ENCODE measurements at places on chromosomes 7 and 10. TPM values are rescaled to one million over a fixed set of nuclear protein-coding genes. Genes with fewer than 3 reads are reported as not detected.

Gene LHFPL3
- total RNA-seq = not detected

Gene LIPJ
- not detected for total RNA-seq

Gene COL1A2
- total RNA-seq = 29.0 TPM

Gene KCP
- not detected for total RNA-seq

Gene TMEM178B
- not detected for total RNA-seq

Gene GJD4
- not detected for total RNA-seq

Gene TRIM4
- 22.2 TPM for total RNA-seq

Gene TYW1
- 14.0 TPM for total RNA-seq

Gene LRRN3
- not detected for total RNA-seq

Gene MINDY3
- total RNA-seq = 28.4 TPM

Gene TMEM213
- not detected for total RNA-seq

Gene PLCE1
- total RNA-seq = 0.10 TPM

Gene C10orf90
- total RNA-seq = not detected

Gene COL13A1
- 16.7 TPM for total RNA-seq

Gene SPOCK2
- total RNA-seq = 0.98 TPM

Gene PRKG1
- total RNA-seq = 2.0 TPM

Gene MBL2
- not detected for total RNA-seq

Gene TMEM209
- total RNA-seq = 17.6 TPM

Gene CALCR
- total RNA-seq = not detected

Gene HTR5A
- not detected for total RNA-seq

Gene CNPY1
- not detected for total RNA-seq

Gene NOD1
- total RNA-seq = 38.3 TPM

Gene MSMB
- total RNA-seq = not detected

Gene PDE1C
- 1.8 TPM for total RNA-seq

Gene LRIT1
- total RNA-seq = not detected

Gene OR2A42
- total RNA-seq = not detected

Gene METTL27
- 0.98 TPM for total RNA-seq

Gene TASOR2
- total RNA-seq = 76.4 TPM

Gene PSD
- not detected for total RNA-seq

Gene GFRA1
- 0.86 TPM for total RNA-seq

Gene LIPN
- not detected for total RNA-seq

Gene STMP1
- 11.1 TPM for total RNA-seq

Measured in vein endothelial cell (primary cell).